Omental fat pad (tissue), 4 donors: ENCODE measurements at places on chromosomes 7 and 10. TPM values are rescaled to one million over a fixed set of nuclear protein-coding genes. Genes with fewer than 3 reads are reported as not detected.

FAM25A gene
- total RNA-seq, result not detected

ZMIZ1 gene
- total RNA-seq, result 64.8 TPM

RAB19 gene
- total RNA-seq, result not detected

GRCh38 chr7:78783179-78783962 lies 670.1 kb downstream of the MAGI2 start:
- no peak for DNase-seq

- no peak for DNase-seq
These were observed 102.5 kb downstream of the CD36 start for GRCh38 chr7:80740778-80741545.

DNA sequence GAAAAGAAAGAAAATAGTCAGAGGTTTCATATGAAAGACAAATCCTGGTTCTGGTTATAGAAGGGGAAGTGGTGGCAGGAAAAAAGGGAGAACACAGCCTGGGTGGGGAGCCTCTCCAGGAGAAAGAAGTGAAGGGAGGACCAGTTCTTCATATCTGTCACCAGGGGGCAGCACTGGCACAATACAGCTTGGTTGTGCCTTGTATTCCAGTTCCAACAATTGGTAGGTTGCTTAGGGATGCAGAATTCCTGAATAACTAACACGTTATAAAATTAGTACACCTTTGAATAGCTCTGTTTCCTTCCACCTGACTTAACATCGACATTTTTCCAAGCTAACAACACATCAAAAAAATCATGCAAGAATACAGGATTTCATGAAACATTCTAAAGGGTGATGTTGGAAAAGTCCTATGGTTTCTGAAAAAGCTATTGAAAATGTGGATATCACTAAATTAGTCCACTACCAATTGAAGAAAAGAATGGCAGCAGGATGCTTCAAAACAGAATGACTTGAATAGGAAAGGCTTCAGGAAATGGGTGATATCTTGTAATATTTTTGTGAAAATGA lies 52.9 kb downstream of the CYP26A1 start:
- no peak for DNase-seq

DNA sequence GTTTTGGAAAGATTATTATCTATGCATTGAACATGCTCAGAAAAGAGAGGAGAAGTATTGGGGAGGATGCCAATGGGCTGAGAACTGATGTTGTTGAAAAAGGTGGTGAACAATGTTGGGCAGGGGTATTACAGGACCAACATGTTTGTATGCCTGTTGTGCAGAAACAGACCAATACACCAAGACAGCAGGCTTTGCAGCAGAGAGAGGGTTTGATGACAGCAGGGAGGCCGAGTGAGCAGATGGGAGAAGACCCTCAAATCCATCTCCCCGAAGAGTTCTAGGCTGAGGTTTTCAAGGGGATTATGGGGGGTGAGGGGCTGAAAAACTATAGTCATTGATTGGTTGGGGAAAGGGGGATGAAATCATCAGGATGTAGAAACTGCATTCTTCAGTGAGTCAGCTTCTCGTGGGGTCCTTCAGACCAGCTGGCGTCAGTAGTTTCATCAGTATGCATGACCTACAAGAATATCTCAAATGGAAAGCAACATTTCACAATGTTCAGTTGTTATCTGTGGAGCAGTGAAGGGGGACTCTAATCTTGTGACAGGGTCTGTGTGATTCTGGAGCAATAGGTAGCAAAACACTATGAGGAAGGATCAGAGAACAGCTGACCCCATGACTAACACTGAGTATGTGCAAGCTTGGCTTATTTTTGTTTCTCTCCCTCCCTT lies 167.8 kb downstream of the BAMBI start:
- no peak for DNase-seq

DYNC1I1 gene
- 4.5 TPM for total RNA-seq

SUN3 gene
- not detected for total RNA-seq

ZNRF2 gene
- total RNA-seq, result 19.7 TPM

TRPV5 gene
- total RNA-seq, result not detected

- peak; percentile 96 for DNase-seq
These were observed 39.8 kb downstream of the SPOCK2 start for GRCh38 chr10:72048450-72049124.

DNA sequence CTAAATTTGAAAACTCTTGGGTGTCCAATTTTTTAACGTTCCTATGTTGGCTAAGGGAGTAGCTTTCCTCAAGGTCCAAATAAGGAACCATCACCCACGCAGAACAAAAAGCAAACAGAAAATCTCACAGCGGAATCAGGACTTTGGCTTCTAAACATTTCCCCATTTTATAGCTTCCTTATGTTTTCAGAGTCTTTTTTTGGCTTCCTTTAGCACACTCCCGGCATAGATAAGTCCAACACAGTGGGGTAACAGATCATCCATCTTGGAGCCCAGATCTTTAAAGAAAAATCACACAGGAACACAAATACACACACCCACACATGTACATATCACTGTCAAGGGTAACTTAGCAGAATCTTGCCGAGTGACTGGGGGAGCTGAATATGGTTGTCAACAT lies 4.2 kb upstream of the TCF7L2 start:
- DNase-seq, result no peak

DNA sequence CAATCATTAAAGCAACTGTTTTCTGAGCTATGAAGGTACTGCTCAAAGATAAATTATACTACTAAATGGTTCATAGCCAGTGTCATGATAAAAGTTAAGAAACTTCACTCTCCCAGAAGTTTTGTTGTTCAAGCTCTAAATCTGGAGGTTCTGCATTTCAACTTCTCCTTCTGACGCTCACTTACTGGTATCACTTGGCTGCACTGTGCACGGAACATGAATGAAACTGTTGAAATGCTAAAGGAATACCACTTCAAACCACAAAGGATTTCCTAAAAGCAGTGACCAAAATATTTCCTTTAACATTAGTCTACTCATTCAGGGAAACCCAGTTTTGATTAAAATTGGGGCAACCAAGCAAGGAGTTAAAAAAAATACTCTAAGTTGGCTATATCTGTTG lies 93.6 kb downstream of the UBE2H start:
- no peak for DNase-seq

GRCh38 chr7:108102671-108103312 lies 27.4 kb downstream of the LAMB4 start:
- DNase-seq, result no peak

DNA sequence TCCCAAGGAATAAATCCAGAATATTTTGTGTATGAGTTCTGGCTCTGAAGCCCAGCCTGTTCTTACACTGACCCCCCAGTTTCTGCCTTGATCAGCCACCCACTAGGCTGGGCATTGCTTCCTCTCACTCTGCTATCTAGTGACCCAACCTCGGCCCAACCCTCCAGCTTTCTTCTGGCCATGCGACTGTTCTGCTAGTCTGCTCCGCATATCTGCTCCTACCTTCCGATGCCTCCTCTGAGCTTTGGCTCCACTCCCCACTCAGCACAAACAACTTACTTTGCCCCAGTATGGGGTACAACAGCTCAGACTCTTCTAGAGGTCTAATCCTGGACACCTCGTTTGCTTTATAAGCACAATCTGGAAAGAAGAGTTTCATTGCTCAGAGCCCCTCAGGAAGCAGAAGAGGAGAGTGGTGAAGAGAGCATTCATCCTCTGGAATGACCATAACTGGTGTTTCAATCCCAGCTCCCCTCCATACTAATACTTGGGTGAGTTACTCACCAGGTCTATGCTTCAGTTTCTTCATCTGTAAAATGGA lies 99.6 kb downstream of the NPSR1 start:
- DNase-seq, result no peak
